Epithelial cell of proximal tubule (primary cell): ENCODE measurements at places on chromosomes 11 and 22. TPM values are rescaled to one million over a fixed set of nuclear protein-coding genes. Genes with fewer than 3 reads are reported as not detected.

- no peak for DNase-seq
These were observed 22.2 kb upstream of the CBX7 start for GRCh38 chr22:39174498-39175352.

GRCh38 chr11:24226606-24227005 is 270.2 kb upstream of the LUZP2 start:
- DNase-seq = no peak

- DNase-seq = no peak
These were observed 410.7 kb upstream of the API5 start for GRCh38 chr11:42901084-42901483.

DNA sequence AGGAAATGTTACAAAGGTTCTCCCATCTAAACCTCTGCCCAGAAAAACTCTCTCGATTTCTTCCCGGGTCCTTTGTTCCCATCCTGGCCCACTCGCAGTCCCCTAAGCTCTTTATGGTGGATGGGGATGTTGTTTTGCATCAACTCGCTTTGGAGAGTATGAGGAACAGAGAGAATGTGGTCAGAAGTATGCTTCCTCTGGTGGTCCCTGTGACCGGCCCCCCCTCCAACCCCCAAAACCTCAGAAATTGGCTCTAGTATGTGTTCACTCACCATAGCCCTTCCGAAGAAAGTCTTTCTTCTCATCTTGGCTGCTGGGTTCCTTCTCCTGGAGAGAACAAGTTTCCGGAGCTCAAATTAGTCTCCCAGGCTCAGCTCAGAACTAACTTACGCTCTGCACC is 54.4 kb downstream of the GRAMD1B start:
- no peak for DNase-seq

DNA sequence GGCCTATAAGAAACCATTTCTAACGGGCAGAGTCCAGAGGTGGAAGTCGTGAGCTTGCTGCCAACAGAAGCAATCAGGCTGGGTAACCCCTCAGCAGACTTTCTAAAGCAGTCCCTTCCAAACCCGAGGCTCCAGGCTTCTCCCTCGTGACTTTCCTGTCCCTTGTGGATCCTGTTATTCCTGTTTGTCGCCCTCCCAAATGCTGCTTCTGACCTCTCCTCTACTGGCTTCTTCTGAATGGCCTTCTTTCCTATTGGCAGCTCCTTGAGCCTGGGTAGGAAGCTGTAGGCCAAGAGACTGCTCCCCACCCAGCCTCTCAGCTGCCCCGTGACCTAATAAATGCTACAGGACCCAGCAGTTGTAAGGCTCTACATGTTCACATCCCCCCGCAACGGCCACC is 35.0 kb downstream of the MAFF start:
- no peak for DNase-seq

- DNase-seq = no peak
These were observed 138.5 kb downstream of the ARHGAP42 start for GRCh38 chr11:100825626-100826025.

DNA sequence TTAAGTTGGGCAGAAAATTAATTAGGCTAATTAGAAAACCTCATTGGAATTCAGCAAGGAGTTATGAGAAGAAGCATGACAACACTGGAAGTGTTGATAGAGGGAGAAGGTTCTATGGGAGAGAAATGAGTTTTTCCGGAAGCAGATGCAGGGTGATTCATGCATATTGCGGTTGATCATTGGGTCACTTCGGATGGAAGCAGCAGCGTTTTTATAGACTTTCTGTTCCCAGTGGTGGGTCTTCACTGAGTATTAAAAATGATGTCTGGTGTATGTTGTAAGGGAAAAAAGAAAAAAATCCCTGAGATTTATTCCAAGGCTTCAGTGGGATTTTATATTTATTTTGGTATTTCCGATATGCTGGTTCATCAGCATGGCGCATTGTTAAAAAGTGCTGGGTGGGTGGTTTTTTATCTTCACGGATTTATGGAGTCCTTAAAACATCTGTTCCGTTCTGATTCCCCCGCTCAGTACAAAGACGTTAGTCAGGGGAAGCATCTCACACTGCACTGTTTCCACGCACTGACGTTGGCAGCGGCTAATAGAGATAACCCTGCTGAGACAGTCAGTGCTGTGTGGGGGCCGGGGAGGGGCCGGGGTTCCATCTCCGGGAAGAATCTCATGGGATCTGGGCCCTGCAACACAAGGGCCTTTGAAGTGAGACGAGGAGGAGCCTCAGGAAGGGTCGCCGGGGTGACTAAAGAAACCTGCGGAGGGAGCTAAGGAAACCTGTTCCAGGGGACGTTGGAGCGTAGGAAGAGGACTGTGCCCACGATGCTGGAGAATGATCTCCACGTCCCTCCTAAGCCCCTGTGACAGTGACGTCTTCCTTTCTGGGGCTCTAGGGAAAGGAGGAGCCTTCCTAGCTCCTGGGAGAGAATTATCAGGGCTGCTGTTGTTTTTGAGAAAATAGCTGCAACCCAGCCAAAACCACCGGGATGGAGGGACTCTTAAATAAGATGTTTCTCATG is 390.0 kb downstream of the NTM start:
- DNase-seq = no peak

GRCh38 chr22:48105259-48105658 is 1342.8 kb downstream of the TBC1D22A start:
- no peak for DNase-seq

DNA sequence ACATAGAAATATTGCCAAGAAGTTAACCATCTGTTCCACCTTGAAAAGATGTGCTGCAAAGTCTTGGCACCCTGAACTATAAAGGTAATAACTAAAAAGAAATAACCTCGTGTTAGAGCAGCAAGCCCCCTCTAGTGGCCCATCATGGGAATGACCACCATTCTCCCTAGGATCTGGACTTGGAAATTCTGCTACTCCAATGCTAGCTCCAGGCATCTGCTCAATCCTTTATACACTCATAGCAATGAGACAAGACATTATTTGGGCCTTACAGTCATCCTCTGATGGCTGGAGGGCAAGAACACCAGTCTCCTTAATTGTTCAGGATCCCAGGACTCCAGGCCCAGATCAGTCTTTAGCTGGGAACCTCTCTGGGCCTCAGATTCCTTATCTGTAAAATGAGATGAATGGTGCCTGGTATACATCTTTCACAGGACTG is 76.0 kb downstream of the CWC15 start:
- DNase-seq = no peak

- DNase-seq = no peak
These were observed 47.1 kb downstream of the MYH9 start for GRCh38 chr22:36340621-36341020.

GRCh38 chr22:27792452-27793161 is 8.9 kb downstream of the MN1 start:
- no peak for DNase-seq

DNA sequence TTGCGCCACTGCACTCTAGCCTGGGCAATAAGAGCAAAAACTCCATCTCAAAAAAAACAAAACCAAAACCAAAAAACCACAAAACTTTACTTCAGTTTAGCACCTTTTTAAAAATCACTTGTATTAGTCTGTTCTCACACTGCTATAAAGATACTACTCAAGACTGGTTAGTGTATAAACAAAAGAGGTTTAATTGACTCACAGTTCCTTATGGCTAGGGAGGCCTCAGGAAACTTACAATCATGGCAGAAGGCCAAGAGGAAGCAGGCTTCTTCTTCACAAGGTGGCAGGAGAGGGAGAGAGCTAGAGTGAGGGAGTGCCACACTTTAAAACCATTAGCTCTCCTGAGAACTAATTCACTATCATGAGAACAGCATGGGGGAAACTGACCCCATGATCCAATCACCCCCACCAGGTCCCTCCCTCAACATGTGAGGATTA is 261.3 kb downstream of the TMEM135 start:
- DNase-seq = no peak

GRCh38 chr11:969651-970205 is 44.1 kb downstream of the AP2A2 start:
- DNase-seq = no peak

CHADL gene
- total RNA-seq = 0.87 and 1.3 TPM in 2 replicates

TM7SF2 gene
- 32.9 and 52.5 TPM in 2 replicates for total RNA-seq

MICAL2 gene
- 104 and 148 TPM in 2 replicates for total RNA-seq

GSTT4 gene
- not detected in 2 replicates for total RNA-seq
